G401 (cell line): ENCODE measurements at places on chromosomes 2 and 18.

GRCh38 chr2:71462056-71462605 lies 8.8 kb downstream of the DYSF start:
- DNase-seq, result no peak

DNA sequence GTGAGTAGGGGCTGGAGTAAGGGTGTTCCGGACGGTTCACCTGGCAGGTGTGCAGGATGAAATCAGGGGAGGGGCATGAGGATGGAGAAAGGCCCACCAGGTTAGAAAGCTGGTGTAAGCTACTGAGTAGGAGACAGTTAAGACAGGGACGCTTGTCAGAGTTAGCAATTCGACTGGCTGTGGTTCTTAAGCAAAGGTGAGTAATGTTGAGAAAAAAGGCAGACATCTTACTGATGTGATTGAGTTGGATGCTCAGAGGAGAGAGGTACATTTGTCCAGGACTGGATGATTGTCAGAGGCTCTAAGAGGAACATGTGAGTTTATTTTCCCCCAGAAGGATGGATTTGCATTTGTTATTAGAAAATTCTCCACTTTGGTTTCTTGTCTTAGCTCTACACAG lies 90.5 kb upstream of the MGAT5 start:
- DNase-seq, result no peak

DNA sequence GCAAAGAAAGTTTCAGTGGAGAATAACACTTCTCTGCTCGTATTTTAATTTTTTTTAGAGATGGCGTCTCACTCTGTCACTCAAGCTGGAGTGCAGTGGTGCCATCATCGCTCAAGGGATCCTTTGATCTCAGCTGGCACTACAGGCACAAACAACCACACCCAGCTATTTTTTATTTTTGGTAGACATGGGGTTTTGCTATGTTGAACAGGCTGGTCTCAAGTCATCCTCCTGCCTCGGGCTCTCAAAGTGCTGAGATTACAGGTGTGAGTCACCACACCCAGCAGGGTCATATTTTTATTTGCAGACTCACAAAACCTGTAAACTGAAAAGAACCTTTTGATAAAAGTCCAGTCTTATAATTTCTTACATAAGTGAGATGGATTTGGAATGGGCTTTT lies 2.6 kb downstream of the TRAK2 start:
- no peak for DNase-seq

DNA sequence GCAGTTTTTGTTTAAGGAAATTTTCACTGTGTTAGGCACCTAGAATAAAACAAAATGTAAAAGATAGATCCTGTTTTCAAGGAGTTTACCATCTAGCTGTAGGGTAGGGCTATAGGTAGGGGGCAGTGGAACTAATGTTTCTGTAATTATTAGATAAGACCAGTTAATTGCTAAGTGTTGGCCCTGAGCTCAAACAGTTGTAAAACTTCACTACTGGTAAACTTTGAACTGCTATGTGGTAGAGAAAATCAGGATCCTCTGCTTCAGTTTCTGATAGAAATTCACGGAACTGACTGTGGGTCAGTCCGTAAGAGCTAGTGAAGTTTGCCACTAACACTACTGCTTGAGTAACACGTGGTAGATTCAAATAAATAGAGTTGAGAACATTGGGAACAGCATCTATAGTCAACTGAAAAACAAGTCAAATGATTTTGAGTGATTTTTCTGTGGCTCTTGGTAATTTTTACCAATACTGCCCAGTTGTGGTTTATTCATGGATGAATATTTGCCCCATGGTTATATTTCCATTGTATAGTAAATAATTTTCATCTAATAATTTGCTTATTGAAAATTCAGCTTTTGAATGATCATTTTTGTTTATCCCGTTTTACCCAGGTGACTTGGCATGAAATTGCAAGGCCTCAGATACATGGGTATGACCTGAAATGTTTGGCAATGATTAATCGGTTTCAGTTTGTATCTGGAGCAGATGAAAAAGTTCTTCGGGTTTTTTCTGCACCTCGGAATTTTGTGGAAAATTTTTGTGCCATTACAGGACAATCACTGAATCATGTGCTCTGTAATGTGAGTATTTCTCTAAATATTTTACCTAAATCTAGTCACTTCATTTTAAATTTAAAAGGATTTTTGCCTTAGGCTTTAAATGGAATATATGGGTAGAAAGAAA lies 26.4 kb downstream of the ELP2 start:
- no peak for DNase-seq

DNA sequence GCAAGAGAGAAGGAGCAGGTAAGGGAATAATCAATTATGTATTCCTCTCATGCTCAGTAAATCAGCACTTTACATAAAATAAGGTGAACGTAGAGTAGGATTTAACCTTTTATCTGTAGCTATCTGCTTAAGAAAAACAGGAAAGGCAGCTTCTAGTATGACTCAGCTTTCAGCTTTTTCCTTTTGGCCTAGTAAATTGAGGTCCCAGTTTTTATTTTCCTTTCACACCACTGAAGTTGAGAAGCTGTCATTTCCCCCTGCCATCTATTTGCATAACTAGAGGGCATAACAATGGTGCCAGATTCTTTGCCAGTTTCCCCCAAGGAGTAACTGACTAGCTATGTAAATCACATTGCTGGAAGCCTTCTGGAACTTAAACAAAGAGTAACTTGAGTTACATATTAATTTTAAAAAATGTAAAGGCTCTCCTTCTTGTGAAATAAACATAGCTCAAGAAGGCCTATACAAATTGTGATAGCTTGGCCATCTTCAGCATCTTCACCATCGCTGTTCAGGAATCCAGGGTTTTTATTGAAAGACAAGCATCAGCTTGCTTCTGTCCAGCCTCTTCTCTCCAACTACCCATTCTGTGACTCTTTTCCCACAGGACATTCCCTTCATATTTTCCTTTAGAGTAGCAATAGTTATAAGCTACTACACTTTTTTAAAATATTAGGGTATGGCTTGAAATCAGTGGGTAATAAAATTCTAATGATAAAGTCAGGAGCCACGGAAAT lies 97.0 kb downstream of the KYNU start:
- no peak for DNase-seq

DNA sequence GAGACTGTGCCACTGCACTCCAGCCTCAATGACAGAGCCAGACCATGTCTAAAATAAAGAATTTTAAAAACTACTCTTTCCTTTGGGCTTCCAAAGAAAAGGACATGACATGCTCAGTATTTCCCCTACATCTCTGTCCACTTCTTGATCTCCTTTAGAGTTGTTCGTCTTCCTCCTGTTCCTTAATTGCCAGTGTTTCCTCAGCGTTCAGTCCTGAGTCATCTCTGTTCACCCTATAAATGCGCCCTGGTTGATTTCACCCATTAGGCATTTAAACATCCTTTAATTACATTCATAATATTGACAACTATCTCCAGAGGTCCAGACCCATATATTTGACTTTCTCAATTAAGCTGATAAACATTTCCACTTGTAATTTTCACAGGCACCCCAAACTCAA lies 64.0 kb downstream of the AAK1 start:
- no peak for DNase-seq

GRCh38 chr2:217049956-217050355 lies 190.1 kb upstream of the TNP1 start:
- DNase-seq, result no peak

DNA sequence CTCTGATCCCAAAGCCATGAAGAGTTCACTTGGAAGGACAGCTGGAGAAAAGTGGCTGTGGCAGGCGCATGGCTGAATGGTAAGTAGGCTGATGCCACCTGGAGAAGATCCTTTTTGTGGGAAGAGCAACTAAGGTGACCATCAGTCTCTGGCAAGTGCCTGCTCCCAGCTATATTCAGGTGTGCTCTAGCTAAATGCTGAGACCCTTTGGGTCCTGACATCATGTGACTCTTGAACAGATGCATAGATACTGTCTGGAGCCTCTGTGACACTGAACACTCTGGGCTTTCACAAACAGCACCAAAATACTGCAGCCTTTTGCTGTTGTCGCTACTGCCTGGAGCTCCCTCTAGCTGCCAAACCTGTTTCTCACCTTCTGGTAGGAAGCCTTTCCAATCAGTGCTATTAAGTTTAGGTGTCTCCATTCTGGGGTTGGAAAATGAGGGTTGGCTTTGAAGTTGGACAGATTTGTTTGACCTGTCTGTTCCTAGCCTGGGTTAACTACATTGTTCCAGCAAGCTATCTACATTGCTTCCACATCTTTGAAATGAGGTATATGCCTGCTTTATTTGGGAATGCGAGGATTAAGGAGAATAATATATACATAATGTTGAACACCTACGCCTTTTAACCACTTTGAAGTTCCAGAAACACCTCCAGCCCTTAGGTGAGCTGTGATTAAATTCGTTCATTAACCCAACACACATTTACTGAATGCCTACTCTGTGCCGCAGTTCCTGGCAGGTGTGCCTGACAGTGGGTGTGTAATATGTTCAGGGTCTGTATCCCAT lies 3.1 kb downstream of the EGR4 start:
- peak; percentile 94 for DNase-seq

DNA sequence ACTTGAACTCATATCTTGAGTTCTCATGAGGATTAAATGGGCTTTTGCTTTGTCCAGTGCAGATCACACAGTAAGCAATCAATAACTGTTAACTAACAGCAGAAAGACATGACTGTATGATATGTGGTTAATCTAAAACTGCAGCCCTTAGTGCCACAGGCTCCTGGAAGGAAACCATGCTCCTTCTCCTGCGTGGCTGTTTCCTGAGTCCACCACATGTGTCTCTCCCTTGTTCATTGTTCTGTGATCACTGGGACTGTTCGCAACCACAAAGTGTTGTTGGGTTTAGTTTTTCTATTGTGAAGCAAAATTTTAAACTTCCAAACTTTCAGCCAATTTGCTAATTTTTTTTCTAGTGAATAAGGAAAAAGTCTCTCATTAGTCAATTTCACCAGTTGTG lies 130.9 kb upstream of the PTPRM start:
- DNase-seq, result no peak

DNA sequence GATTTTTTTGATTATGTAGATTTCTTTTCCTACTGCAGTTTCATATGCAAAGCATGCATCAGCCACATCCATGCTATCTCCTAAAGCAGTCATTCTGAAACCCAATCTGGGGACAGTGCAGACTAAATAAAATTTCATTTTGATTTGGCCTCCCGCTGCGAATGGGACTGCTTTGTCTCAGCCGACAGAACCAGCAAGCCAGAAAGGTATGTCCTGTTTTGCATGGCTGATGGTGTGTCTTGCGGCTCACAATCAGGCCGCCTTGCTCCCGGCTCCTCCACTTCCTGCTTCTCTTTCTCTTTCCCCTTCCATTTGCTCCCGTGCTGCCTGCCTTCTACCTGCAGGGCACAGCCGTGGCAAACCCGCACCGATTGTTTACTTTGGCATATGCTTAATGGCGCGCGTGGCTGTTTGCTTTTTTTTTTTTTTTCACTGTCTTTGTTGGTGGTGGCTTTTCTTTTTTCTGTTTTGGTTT lies 419.6 kb upstream of the POU3F3 start:
- peak; percentile 13 for DNase-seq

DNA sequence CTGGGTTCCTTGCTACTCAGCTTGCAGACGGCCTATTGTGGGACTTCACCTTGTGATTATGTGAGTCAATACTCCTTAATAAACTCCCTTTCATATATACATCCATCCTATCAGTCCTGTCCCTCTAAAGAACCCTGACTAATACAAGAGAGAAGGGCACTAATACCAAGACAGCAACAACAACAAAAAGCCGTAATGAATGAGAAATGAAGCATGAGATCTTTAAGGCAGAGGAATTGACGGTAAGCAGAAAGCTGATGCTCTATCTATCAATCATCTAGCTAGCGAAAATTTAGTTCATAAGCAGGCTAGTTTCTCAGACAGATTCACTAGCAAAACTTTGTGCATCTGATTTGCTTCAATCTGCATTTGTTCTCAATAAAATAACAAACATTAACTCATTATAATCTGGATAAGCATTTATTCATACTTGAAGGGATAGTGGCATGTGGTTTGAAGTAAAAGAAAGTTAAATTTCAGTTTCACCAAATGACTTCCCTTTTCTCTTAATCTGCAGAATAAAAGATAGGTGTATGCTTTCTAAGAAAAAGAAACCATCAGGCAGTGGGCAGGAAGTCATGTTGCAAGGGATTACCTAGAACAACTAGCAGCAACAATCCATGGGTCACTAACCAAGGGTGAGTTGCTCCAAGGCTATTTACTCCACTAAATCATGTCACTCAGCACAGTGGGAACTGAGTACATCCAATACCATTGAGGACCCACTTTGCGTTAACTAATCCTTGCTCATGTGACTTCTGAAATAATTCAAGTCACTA lies 376.5 kb downstream of the TMEM182 start:
- no peak for DNase-seq

- DNase-seq, result peak; percentile 86
Observed at GRCh38 chr2:68319398-68320117, at the start of gene CNRIP1. Gene CNRIP1 (minus strand): TSS chr2:68319949. CDS start chr2:68319400, 549 bp downstream.

GRCh38 chr2:206218156-206218555 lies 56.3 kb upstream of the ZDBF2 start:
- DNase-seq, result no peak

- no peak for DNase-seq
Observed at GRCh38 chr2:222577341-222577740, 78.6 kb downstream of the FARSB start.

- DNase-seq, result no peak
Observed at GRCh38 chr2:120945832-120946499, 210.3 kb downstream of the GLI2 start.

- DNase-seq, result no peak
Observed at GRCh38 chr2:233111427-233111826, 51.3 kb downstream of the INPP5D start.

GRCh38 chr2:128410035-128410757 lies 91.5 kb upstream of the HS6ST1 start:
- DNase-seq, result no peak

DNA sequence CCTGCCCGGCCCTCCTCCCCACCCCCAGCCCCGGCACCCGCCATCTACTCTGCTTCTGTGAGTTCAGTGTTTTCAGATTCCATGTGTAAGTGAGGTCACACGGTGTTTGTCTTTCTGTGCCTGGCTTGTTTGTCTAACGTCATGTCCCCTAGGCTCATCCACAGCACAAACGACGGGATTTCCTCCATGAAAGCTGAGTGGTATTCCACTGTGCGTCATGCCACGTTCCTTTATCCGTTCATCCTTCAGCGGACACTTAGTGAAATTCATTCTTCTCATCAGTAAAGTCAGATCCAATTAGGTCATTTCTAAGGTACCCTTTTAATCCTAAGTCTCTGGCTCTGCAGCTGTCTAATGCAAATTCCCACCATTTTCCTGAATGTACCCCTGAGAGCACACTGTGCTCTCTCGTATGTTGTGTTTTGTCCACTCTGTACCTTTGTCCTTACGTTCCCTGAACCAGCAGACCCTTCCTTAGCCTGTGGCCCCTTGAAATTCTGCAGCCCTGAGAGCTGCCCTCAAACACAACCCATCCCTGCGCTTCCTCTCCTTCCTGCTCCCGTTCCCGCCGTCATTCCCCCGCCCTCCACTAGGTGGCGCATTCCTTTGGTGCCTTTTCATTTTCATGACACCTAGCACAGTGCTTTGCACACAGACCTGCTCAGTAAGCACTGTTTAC lies 44.1 kb downstream of the TRAPPC12 start:
- peak; percentile 62 for DNase-seq

- no peak for DNase-seq
Observed at GRCh38 chr2:216317831-216318520, 54.3 kb downstream of the MARCHF4 start.

- no peak for DNase-seq
Observed at GRCh38 chr2:221060376-221060775, 511.7 kb downstream of the EPHA4 start.
